ENCODE measurements at places on chromosomes 4 and X.

DNA sequence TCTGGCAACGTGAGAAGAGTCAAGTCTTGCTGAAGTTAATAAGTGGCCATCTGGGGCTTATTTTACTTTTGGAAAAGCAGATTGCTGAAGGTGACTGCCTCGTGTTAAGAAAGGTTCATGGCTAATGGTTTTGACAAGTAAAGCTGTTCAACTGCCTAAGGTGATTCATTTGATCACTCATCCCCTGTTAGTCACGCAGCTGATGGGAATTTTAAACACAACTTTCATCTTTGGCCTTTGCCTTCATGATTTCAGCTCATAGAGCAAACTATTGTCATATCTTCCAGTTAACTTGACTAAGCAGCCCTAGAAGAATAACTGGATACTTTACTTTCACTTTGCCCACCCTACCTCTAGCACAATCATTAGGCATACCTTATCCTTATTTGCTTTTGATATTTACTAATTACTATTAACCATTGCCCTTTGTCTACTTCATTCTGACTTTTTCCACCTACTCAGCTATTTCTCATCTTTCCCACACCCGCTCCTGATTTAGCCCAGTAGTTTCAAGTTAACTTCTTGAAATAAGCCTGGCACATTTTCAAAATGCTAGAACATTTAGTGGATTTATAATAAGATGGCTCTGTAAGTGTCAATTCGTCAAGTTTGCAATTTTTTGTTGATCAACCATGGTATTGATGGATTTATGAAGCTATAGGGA is 170.6 kb upstream of the S100G start:
- DNase-seq, result no peak

DNA sequence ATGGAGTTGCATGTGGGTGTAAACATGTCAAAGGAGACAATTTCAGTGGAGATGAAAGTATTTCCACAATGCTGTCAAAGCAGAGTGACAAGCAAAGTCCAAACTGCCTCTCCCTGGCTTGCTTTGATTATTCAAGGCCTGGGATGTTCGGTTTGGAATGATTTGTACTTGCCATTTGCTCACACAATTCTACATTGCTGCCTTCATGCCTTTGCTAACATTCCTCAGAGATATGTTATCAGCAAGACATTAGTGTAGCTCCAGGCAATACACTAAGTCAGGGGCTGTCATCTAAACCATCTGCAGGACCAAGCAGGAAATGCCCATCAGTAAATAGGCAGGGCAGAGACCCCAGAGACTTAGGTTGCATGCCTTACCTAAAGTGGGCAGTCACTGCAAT is 79.6 kb upstream of the C1QTNF7 start:
- DNase-seq, result no peak

- DNase-seq, result no peak
These were observed 1392.7 kb upstream of the IGFBP7 start for GRCh38 chr4:58502839-58503238.

GRCh38 chr4:151324124-151324751 is 1.2 kb downstream of the SH3D19 start:
- DNase-seq, result no peak

DNA sequence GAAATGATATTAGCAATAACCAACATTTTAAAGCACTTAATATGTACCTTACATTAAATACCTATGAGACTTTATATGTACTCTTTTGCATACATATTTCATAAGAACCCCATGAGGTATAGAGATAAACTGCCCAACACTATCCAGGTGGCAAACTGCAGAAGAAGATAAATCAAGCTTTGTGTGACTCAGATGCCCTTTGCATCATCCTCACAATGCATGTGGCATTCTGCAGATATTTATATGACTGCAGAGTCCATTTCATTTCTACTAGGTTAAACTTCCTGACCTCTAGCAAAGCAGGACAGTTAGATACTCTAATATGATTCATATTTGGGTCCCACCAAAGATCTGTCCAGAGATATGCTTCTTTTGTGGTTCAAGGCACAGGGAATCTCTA is 85.6 kb upstream of the RASGEF1B start:
- no peak for DNase-seq

GRCh38 chr4:73735231-73735630 is 5.1 kb upstream of the CXCL8 start:
- DNase-seq, result no peak

DNA sequence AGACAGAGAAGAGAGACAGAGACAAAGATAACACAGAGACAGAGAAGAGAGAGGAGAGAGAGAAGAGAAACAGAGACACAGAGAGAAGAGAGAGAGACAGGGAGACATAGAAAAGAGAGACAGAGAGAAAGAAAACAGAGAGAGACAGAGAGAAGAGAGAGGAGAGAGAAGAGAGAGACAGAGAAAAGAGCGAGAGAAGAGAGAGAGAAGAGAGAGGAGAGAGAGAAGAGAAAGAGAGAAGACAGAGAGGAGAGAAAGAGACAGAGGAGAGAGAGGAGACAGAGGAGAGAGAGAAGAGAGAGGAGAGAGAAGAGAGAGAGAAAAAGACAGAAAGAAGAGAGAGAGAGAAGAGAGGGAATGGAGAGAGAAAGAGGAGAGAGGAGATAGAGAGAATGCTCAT is 601.1 kb upstream of the PRKX start:
- no peak for DNase-seq

DNA sequence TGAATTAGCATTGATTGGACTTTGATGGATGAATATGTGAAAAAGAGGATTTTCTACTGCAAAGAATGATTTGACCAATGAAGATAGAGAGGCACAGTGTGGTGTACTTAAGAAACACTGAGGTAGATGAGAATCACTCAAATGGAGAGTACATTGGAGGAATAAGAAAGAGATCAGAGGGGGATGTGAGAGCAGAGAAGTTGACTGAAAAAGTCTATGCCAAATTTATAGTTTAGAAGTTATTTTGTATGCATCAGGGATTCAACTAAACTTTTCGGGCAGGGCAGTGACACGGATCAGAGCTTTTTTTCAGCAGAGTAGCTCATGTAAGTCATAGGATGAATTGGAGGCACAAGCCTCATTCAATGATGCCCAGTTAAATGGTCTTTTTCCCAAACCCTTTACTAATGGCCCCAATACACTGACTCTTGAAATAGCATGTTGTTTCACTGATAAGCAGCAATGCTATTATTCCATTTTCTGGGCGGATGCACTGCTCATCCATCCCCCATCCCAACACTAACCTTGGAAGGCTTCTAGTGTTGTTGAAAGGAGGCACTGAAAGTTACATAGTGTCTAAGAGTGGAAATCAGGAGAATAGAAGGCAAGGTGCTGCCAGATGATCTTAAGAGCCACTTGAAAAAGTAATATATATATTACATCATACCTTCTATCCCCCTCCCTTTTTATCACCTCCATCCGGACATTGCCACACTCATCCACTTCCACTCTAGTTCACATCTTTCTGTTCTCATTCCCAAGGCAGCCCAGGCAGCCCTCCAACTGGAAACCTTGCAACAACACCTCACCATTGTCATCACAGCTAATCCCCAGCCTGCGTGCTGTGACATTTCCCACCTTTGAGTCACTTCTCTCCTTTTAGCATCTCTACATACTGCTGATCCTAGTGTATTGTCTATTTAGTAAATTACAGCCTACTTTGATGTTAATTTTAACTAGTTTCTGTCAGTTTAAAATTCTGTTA is 46.1 kb downstream of the ARHGAP24 start:
- no peak for DNase-seq

DNA sequence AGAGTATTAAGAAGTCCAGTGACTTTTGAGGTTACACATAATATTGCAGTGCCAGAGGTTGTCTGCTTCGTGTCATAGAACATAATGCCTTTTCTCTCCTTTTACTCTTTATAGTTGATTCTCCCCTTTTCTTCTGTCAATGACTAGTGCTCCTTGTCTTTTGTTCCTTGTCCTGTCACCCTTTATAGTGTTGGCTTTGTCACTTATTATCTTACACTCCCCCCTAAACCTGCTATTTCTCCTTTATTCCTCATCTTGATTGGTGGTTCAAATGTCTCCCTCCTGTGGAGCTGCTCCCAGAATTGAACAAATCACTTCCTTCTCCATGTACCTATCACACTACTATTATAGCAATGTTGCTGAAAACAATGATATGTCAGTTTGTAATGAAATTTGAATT is 856.6 kb upstream of the GRID2 start:
- DNase-seq, result no peak

- no peak for DNase-seq
These were observed 15.3 kb downstream of the BMX start for GRCh38 chrX:15515931-15516330.

GRCh38 chr4:8149664-8150063 is 8.9 kb downstream of the ABLIM2 start:
- DNase-seq, result no peak

DNA sequence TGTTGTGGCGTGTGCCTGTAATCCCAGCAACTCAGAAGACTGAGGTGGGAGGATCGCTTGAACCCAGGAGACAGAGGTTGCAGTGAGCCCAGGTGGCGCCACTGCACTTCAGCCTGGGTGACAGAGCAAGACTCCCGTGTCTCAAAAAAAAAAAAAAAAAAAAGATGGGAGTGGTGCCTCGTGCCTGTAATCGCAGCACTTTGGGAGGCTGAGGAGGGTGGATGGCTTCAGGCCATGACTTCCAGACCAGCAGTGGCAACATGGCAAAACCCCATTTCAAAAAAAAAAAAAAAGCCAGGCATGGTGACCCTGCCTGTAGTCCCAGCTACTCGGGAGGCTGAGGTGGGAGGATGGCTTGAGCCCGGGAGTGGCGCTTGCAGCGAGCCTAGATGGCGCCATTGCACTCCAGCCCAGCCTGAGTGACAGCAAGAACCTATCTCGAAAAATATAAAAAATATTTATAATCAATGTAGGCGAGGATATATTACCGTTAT is 27.0 kb downstream of the EIF2S3 start:
- peak; percentile 8 for DNase-seq

DNA sequence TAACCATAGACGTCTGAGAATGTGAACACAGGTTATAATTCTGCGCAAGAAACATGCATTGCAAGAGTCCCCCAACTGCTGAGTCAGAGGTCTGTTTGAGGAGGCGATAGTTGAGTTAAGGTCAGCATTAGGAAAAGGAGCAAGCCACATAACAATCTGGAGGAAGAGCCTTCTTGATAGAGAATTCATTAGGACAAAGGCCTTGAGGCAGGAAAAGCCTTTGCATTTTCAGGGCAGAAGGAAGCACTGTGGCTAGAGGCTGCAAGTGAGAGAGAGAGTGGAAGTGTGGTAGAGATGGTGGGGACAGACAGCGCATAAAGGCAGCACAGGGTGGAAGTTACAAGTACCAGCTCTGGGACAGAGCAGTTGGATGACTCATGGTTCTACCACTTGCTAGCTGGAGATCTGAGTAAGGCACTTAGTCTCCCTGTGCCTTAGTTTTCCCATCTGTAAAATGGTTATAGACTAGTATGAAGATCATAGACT is 125.8 kb upstream of the LNX1 start:
- no peak for DNase-seq

- DNase-seq, result no peak
These were observed 9.6 kb downstream of the BMP15 start for GRCh38 chrX:50920132-50920531.

DNA sequence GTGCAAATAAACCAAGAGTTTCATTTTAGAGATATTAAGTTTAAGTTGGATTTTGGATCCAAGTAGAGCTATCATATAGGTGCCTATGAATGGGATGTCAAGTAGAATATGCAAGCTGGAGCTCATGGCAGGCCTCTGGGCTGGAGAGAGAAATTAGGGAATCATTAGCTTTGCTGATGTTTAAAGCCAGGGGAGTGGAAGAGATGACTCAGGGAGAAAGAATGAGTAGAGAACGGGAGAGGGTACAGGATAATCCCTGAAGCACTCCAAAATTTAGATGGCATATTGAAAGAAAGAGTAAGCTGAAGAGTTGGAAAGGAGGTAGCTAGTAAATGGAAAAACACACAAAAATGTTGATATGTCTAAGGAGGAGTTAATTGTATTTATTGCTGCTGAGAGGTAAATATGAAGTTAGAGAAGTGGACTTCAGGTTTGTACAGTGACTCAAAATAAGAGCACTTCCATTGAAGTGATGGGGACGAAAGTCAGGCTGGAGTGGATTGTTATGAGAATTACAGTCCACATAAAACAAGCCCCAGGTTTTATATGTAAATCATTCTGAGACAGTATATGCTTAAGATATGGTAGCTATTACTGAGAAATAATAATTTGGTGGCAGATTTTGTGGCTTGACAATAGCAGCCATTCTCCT is 72.5 kb upstream of the GRXCR1 start:
- no peak for DNase-seq

GRCh38 chr4:25839687-25840086 is 23.1 kb downstream of the SEL1L3 start:
- DNase-seq, result no peak

- DNase-seq, result no peak
These were observed 7.9 kb upstream of the CFP start for GRCh38 chrX:47637546-47638195.

GRCh38 chr4:11590132-11590531 is 161.4 kb upstream of the HS3ST1 start:
- no peak for DNase-seq

- no peak for DNase-seq
These were observed 90.2 kb downstream of the TET2 start for GRCh38 chr4:105236916-105237311.

GRCh38 chr4:174873931-174874330 is 44.2 kb upstream of the ADAM29 start:
- no peak for DNase-seq

GRCh38 chrX:7570432-7571029 is 272.4 kb upstream of the VCX start:
- DNase-seq, result no peak

DNA sequence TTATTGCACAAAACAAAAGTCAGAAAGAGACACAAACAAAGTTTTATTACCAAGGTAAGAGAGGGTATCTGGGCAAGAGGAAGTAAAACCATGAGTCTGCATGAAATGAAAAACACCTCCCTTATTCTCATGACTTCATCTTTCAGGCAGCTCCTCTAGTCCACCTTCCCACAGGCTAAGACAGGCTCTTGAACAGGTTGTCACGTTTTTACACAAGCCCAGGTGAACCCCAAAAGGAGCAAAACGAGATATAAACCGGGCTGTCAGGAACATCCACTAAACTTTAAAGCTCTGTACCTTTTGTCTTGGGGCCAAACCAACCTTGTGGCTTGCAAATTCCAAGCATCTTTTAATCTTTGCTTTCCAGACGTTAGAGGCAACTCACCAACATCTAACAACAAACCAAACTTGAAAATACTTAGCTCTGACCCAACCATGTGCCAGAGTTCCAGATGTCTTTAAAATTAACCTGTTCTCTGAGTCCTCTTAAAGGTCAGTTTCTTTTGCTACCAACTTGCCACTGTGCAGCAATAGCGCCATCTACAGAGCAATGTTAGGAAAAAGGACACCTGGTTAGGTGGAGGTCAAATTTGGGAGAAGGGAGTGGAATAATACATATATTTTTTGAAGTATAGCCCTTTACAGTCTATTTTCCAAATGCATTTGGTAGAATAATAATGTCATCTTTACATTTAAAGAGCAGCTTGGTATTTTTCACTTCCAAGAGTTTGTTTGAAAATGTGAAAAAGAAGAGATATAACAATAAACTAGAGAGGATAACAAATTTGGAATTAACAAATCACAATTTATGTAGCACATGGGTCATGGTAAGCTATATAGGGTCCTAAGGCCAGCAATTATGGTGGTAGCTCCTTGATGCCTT is 73.1 kb downstream of the QRFPR start:
- no peak for DNase-seq

GRCh38 chr4:30714408-30715031 is 5.6 kb upstream of the PCDH7 start:
- DNase-seq, result no peak
